Thyroid gland (tissue), 4 donors: ENCODE measurements at places on chromosomes 13 and 19.

DNA sequence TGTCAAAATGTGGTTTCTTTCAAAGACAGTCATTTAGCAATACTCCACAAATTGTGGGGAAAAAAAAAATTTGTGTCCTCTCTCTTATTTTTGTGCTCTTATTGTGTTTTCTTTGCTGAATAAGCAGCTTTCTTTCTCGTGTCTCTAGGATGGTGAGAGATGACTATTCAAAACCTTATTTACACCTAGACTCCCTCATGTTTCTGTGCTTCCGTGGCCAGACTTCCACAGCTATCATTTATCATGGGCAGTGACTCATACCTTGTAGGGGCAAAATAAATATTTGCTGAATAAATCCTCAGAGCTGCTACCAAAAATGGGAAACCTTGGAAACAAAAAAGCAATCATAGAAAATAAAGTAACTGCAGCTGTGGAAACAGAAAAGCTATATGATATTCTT, 204.9 kb upstream of the MIR17HG start:
- no peak for DNase-seq

DNA sequence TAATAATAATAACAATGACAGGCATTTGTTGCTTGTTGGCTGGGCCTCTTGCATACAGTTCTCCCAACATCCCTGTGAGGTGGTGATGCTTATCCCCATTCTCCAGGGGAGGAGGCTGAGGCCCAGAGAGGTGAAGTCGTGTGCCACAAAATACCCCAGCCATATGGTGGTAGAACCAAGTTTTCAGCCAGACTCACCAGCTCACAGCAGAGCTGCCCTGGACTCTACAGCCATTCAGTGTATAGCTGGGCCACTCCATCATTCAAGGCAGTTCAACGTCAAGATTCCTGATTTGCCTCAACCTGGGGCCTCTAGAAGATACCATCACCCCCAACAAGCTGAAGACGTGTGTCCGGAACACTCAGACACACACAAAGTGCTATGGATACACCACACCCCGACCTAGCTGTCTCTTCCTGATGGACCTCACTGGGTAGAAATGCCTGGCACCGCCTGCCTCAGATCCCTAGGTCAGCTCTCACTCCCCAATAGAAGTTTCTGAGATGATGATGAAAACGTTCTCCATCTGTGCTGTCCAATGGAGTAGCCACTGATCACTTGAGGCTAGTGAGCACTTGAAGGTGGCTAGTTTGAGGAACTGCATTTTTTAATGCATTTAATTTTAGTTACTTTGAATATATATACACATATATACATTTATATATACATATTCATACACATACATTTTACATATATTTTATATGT, 4.3 kb upstream of the CEACAM19 start:
- no peak for DNase-seq

GRCh38 chr13:45120967-45121831, 889 bp downstream of the GTF2F2 start:
- no peak for DNase-seq

DNA sequence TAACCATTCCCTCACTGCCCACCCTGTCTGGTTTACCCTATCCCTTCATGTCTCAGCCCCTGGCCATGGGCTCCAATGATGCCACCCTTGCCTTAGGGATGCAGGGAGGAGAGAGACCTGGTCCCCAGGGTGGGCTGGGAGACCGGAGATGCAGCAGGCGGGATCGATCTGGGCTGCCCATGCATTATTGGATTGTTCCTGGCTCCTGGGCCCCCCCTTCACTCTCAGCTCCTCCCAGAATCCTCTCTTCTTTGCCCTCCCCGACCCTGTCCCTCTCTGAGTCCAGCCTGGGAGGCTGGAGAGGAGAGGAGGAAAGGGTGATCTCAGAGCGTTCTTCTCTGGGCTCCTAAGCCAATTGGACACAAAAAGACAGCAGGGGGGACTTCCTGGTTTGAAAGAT, 5.8 kb downstream of the KASH5 start:
- DNase-seq = no peak

- peak; percentile 86 for DNase-seq
Measured at GRCh38 chr19:31071136-31071855, 277.9 kb downstream of the TSHZ3 start.

GRCh38 chr19:15448778-15449619, 757 bp downstream of the WIZ start:
- no peak for DNase-seq
